AML-193 (cell line): ENCODE measurements at places on chromosomes 5 and 9.

GRCh38 chr5:38724301-38725030 is 121.3 kb upstream of the OSMR start:
- no peak for DNase-seq

- no peak for DNase-seq
Observed at GRCh38 chr5:81650987-81651386, 99.9 kb downstream of the SSBP2 start.

GRCh38 chr9:117772960-117773359 is 68.8 kb downstream of the TLR4 start:
- DNase-seq, result no peak

DNA sequence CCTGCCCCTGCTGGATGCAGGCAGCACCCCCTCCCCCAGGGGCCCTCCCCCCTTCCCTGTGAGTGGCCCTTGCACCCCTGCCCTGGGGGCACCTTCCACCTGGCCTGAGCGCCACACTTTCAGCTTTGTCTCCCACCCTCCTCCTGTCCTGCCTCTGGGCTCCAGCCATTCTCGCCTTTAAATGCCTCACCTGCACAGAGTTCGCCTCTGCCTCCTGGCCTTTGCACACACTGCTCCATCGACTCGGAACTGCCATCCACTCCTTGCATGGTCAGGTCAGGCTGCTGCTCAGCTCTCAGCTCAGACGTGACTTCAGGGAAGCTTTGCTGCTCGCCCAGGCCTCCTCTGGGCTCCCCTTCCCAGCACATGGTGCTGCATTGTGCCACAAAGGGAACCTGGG is 10.2 kb downstream of the FAM163B start:
- no peak for DNase-seq

DNA sequence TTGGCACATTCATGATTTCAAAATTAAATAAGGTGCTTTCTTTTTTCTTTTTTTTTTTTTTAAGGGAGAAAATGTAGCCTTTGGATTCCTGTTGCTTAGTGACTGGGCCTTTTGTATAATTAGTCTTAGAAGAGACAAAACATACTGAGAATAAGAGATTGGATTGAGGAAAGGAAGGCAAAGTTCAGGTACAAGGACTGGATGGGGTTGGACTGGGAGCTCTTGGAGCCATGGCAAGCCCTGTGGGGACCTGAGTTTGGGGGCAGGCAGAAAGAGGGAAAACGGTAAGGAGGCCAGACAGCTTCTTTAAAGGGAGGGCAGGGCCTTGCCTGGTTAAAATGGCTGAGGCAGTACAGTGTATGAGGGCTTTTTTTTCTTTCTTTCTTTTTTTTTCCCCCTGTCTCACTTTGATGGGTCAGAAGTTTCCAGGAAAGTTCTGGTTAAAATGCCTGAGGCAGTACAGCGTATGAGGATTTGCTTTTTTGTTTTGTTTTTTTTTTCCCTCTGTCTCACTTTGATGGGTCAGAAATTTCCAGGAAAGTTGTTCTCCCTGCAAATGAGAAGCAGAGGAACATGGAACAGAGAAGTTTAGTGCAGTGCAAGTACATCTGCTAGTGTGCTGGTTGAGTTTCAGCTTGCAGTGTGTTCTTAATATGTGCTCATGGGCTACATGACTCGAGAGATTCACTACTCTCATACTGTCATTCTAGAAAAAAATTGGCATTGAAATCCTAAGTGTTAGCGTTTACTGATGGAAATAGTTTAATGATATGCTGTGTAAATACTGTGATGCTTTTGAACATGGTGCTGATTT is 16.8 kb downstream of the SNX18 start:
- DNase-seq, result no peak

DNA sequence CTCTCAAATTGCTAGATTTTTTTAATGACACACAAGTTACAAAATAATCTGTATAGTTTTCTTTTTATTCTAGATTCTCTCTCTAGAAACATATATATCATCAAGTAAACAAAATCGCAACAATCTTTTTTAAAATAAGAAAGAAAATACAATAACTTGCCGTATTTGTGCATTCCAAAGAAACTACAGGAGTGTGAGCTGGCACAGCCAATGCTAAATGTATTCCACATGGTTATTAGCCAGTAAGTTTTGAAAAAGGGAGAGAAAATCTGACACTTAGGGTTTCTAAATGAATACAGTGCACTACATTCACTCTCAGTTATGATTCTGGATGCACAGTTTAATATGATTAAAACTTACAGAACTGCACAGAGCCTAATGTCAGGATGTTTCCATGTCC is 117.9 kb downstream of the BNC2 start:
- DNase-seq, result no peak

DNA sequence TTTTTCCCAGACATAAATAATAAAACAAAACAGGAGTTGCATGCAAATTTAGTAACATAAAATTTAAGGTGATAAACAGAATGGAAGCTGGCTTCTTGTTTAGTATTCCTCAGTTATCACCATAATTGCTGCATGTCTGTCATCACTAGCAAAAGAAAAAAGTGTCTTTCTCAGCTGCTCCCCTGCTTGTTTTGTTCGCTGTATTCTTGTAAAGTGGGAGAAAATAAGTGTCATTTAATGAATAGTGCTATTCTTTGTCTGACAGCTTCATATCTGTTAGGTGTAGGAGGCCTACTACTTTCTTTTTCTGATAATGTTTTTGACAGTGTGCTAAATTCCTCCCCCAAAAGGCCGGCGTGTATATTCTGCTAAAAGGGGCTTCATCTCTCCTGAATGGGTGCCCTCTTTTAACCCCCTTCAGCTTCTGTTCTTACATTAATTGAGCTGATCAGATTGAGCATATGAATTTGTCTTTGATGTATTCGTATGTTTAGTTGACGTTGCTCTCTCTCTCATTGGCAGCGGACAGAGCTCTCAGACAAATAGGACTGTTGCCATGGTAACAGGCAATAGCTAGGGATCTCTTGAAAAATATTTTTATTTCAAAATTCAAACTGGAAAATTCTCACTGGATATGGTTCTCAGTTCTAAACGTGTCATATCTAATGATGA is 303.8 kb downstream of the KIAA0825 start:
- DNase-seq, result no peak

DNA sequence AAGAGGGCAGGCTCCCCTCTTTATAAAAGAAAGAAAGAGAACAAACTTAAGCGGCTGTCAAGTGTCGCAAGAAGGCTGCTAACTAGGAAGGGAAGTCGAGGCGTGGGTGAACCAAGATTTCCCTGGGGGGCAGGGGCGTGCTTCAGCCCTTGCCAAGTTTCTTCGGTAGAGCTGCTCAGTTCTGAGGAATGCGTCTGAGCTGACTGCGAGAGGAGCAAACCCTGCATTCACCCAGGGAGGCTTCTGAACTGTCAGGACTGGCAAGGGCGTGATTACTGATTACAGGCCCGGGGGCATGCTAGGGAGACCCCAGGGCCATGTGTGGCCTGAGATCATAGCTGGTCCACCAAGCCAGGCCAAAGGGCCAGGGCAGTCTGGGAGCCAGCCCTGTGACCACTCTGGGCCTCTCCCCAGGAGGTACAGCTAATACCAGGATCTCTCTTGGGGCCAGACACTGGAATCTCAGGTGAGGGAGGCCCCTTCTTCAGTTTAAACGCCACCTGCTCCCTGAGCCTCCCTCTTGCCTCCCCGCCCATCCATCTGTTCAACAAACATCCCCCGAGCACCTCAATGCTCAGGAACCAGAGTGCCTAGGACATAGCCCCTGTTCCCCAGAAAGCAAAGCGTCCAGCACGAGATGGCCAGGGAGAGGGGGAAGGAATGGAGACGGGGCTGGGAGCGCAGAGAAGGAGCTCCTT is 30.9 kb downstream of the SARDH start:
- no peak for DNase-seq

- no peak for DNase-seq
Observed at GRCh38 chr9:89096807-89097206, 81.8 kb downstream of the SHC3 start.

GRCh38 chr5:68950125-68950524 is 143.7 kb upstream of the SLC30A5 start:
- DNase-seq, result no peak

GRCh38 chr5:53066088-53066487 is 43.5 kb downstream of the MOCS2 start:
- no peak for DNase-seq

- DNase-seq, result no peak
Observed at GRCh38 chr9:127185931-127186781, 63.7 kb upstream of the ANGPTL2 start.

DNA sequence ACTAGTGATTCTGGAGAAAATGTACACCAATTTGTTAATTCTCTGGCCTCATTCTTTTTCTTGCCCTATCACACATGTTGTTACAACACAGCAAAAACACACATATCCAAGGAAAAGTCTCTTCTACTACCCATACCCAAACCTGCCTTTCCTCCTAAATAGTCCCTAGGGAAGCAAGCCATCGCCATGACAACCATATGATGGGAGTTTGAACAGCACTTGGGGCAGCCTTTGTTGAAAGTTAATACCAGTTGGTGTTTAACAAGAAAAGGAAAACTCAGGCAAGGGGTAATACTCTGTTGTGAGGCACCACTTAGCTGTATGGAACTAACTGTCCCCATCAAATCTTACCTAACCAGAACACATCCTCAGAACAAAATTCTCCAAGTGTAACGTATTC is 1.7 kb downstream of the TRPM3 start:
- DNase-seq, result no peak

DNA sequence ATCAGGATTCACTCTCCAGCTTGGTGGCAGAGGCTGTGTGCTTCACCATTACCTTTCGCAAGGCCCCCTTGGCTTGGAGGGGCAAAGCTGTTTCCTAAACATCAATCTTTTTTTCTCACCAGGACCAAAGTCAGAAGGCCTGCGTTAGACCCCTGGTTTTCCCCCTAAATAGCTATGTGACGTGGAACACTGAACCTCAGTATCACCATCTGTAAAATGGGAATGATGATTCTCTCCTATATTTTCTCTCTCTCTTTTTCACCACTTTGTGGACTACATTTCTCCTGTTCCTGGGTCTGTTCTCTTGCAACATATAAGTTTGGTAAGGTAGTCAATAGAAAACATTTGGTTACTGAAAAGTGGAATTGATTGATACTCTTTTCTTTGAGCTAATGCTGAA is 50.5 kb downstream of the DAPK1 start:
- no peak for DNase-seq

DNA sequence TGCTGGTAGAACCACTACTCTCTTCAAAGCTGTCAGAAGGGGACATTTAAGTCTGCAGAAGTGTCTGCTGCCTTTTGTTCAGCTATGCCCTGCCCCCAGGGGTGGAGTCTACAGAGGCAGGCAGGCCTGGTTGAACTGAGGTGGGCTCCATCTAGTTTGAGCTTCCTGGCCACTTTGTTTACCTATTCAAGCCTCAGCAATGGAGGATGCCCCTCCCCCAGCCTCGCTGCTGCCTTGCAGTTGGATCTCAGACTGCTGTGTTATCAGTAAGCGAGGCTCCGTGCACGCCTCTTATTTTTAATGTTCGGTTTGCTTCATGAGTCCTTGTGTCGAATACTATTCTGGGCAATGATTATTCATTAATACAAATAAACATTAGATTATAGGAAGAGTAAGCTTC is 3.1 kb upstream of the SLC27A6 start:
- no peak for DNase-seq

- DNase-seq, result peak; percentile 5
Observed at GRCh38 chr5:150272531-150272930, 17.0 kb downstream of the CAMK2A start.

- DNase-seq, result no peak
Observed at GRCh38 chr9:110606179-110606790, 26.7 kb upstream of the SVEP1 start.

DNA sequence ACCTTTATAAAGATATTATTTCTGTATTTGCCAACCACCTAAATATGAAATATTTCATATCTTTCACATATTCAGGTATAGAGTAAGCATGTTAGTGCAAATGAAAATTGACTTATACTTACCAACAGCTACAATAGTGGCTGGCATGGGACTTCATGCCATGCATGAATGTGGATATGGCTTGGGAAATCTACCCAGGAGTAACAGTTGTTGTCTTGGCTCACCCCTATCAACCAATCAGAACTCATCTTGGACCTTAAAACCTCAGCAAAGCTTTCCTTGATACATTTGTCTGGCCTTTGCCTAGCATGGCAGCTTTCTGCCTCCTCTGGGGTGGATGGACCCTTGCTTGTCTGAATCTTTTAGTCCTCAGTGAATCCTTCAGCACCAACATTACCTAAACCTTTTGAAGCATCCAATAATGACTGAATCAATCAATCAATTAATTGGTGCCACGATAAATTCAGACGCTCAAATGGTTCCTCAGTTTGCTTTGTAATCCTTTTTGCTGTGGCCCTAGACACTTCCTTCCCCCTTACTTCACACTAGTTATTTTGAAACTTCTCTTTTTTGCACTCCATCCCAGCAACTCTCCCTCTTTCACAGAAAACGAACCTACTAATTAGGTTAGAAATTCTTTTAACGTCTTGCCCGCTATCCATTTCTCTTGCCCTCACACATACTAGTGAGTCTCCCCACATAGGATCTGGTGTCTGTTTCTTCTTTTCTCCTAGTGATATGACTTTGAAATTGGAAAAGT is 132.3 kb upstream of the ZNF608 start:
- no peak for DNase-seq

DNA sequence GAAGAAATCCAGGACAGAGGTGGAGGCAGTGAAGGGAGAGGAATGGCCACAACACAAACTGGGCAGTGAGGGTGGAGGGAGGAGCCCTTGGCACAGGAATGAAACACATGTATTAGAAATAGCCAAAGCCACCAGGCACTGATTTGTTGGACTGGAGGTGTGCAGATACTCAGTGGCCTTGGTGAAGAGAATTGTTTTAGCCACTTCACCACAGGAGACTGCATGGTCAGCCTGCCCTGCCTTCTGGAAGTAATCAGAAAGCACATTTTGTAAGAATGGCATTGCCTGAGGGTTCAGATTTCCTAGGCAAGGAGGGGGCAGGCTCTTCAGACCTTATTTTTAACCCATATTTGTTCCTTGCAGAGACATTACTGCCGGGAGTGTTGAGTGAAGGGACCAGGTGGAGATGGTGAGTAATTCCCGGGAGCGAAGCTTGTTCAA is 2.2 kb downstream of the SGCD start:
- DNase-seq, result no peak

GRCh38 chr5:117701062-117701461 is 1126.4 kb upstream of the SEMA6A start:
- DNase-seq, result no peak

- DNase-seq, result no peak
Observed at GRCh38 chr9:16098306-16098705, 545.5 kb downstream of the CCDC171 start.

DNA sequence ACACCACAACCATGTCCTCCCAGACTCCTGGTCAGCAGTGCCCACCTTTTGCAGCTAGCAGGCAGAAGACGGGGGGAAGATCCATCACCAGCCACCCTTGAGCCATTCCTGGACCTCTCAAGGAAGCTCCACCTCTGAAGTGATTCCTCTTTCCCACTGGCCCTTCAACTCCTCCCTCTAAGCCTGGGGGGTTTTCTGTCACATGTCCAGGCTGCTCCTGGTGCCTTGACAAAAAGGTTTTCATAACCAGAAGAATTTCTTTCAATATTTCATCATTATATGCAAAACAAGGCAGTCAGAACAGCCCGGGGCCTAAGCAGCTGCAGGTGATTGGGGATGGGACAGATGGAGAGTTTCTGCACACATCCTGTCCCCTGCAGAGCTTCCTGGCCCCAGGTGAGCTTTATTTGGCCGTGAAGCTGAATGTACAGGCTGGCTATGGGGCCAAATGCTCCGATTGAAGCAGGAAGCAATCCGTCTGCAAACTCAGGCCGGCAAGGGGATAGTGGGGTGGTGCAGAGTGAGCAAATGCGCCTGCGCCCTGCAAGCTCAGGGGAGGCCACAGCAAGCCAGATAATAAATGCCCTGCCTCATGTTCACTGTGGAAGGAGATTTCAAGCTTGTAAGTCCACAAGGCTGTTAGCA is 173.5 kb downstream of the C5orf15 start:
- DNase-seq, result no peak

- no peak for DNase-seq
Observed at GRCh38 chr9:121085661-121086060, 10.9 kb downstream of the CNTRL start.
